ENCODE measurements at places on chromosomes 1 and 21.
A peak's percentile ranks its signal among the peaks of the same experiment; 100 is the strongest.

DNA sequence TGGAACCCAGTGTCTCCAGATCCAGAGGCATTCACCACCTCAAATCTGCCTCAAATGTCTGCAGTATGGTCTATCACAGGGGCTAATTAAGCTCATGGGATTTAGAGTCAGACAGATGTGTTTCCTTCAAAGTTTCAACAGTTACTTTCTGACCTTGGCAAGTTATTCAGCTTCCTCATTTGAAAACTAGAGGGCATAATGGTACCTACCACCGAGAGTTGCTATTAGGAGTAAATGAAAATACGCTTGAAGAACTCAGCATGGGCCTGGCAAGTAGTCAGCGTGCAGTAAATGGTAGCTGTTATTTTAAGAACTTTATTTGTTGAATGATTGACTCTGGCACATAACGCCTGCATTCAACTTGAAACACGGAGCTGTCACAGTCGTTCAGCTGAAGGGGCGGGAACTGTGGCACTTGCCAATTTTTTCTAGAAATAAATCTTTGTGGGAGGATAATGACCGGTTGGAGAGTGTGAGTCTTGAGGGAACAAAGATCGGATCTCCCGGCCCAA, 1.2 kb upstream of the CAP1 start:
- DNase-seq = no peak

DNA sequence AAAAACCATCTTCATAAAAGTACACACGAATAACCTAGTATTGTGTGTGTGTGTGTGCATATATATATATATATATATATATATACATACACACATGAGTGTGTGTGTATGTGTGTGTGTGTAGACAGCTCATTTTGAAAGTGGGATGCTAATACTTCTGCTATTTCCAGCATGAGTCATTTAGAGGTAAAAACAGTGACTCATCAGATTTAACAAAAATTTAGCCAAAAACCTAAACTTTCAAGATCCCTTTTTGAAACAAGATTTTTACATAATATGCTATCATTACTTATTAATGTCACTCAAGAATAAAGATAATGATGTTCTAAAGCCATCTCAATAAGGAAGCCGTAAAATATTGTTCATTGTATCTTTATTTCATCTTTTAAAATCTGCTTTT, 35.6 kb upstream of the ADGRL4 start:
- DNase-seq = no peak

GRCh38 chr1:213982672-213983492, 4.9 kb upstream of the PROX1 start:
- DNase-seq = no peak

DNA sequence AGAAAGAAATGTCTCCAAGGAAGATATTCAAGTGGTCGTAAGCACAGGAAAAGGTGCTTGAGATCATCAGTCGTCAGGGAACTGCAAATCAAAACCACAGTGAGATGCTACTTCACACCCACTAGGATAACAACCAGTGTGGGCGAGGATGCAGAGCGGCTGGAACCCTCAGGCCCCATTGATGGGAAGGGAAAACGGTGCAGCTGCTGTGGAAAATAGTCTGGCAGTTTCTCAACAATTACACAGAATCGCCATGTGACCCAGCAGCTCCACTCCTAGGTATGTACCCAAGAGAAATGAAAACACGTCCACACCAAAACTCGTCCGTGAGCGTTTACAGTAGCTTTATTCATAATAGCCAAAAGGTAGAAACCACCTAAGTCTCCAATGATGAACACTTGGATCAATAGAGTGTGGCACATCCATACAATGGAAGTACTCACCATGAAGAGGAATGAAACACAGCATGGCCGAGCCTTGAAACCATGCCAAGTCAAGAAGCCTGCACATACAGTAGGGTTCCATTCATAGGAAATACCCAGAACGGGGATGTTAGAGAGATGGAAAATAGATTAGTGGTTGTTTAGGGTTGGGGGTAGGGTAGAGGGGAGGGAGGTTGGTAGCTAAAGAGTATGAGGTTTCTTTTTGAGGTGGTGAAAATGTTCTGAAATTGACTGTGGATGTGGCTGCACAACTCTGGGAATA, 6.1 kb downstream of the DFFB start:
- DNase-seq = no peak

- DNase-seq = no peak
These were observed 43.0 kb downstream of the ELAPOR1 start for GRCh38 chr1:109156916-109157385.

DNA sequence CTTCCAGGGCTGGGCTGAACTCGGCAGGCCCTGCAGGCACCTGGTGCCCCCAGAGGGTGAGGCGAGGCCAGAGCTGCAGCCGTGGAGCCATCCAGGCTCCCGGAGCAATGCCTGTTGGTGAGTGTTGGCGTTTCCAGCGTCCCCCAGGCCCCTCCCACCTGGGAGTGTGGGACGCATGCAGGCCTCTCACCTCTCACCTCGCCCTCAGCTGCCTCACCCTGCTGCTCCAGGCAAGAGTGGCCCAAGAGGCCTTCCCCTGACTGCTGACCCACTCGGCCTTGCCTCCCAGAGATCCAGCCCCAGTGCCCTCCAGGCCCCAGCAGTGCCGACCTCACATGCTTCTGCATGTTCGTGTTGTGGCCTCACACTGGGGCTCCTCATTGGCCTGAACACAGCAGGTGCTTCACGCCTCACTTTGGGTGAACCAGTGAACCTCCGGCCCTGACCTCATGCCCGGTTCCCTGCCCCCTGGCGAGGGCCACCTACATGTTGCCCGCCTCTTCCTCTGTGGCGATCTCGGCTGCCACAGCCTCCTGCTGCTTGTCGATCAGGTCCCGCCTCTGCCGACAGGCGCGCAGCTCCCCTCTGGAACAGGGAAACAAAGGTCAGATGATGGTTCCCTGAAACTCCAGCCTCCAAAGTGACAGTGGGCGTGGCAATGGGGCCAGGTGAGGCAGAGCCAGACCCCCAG, 17.0 kb downstream of the CFAP74 start:
- DNase-seq = no peak

GRCh38 chr1:3697810-3698209, 45.5 kb downstream of the TP73 start:
- DNase-seq = no peak

DNA sequence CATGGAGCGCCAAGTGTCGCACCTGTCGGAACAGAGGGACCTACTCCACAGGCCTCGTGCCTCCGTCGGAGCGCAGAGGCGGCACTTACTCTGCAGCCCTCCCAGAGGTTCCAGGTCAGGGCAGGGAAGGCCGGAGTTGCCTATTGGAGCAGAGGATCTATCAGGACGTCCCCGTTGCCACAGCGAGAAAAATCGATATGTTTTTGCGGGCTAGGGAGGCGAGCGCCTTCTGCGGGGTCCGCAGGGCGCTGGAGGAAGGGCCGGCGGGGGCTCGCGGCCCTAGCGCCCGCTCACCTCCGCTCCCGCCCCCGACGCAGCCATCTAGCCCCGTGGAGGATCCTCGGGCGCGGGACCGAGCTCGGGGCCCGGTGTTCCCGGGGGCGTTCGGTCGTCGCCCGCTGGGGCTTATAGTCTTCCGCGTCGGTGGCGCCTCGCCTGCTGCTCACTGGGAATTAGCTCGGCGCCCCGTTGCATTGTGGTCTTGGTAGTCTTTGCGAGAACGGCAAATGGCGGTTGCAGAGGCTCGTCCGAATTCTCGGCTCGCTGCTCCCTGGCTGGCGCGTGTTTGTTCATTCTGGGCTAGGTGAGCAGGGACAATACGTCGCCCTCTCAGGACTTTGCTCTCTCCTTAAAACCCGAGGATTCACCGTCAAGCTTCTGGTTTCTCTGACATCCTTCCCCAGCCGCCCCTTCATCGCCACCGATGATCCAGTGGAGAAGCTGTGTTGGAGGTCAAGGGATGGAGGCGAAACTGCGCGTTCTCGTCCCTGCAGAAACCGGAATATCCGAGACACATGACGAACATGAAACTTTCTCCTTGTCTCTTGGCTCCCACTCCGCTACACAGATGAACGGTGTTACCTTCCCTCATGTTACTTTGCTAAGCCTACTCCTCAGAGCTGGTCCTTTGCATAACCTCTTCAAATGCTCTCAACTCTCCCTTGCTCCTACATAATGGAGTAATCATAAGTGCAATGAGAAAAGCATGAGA, at the start of gene JTB:
JTB (minus strand) TSS at position 425 of the 991 bp plus-strand sequence; CDS start at position 3, 422 bp downstream.
- DNase-seq = peak; percentile 49

- DNase-seq = no peak
These were observed 3.0 kb upstream of the SPATC1L start for GRCh38 chr21:46187261-46187660.

- no peak for DNase-seq
These were observed 48.9 kb downstream of the RHOU start for GRCh38 chr1:228784181-228784580.

DNA sequence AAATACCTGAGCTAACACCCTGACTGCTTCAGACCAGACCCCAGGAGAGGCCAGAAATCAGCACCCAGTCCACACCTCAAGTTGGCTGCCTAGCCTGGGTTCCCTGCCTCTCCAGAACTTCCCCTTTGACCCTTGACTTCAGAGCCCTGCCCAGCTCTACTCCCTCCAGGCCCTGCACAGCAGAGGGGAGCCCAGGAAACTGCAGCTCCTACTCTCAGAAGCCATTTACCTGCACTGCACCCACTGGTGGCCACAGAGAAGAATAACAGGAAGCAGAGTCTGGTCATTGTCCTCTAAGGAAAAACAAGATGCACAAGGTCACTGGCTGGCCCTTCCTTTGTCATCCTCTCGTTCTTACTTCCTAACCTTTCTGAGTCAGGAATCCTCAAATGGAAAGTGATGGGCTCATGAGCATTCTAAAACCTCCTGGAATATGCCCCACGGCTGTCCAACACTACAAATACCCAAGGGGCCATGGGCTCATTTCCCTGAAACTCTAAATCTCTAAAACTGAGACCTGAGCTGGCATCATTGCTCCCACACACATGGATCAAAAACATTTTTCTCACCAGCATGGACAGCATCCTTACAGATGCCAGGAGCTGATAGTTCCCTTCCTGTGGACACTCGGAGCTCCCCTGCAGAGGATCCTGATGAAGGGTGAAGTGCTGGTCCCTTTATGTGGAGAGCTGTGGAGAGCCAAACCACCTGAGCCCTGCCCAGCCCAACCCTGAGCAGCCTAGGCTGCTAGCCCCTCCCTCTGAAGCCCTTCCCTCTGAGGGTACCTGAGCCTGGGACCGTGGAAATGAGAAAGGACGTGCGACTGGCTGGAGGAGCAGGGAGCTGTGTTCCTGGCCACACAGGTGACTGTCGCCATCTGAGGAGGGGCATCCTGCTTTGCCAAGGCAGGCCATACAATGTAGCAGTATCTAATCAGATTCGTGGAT, at the start of gene ITLN2:
ITLN2 (minus strand) TSS at position 652 of the 947 bp plus-strand sequence; CDS start at position 584, 68 bp downstream.
- DNase-seq = no peak

GRCh38 chr21:17576080-17576835, 36.4 kb downstream of the BTG3 start:
- DNase-seq = no peak

DNA sequence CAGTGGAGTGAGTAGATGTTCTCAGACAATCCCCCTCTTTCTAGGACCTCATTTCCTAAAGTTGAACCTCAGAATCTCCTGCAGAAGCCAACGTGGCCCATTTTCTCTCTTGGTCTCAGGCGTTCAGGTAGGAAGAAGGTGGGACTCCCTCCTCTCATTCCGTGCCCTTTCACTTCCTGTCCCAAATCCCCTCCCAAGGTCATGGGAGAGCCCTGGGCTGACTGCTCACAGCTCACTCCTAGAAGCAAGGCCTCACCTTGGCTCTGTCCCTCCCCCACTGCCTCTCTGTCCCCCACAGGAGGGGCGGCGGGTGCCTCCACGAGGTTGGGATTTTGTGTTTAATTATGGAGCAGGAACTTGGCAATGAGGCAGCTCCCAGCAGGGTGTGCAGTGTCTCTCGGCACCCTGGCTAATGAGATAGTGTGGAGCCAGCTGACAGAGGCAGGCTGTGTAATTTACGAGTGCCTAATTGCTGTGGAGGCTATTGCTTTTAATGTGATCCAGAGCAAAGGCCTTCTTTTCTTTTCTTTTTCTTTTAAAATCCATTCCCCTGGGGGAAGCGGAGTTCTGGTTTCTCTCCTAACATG, 9.1 kb upstream of the CDK18 start:
- no peak for DNase-seq

- no peak for DNase-seq
These were observed 4.8 kb downstream of the ARHGEF16 start for GRCh38 chr1:3459051-3459908.

DNA sequence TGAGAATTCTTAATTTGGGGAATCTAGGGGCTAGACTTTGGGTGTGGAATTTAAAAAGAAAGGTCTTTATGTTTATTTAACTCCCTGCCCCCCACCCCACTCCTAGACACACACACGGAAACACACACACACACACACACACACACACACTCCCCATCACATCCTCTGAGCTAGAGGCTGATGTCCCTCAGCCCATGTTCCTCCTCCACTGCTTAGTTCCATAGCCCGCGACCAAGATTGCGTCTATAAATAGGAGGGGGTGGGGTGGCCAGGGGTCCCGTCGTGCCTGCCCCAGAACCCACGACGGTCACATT, 655 bp upstream of the KIRREL1 start:
- no peak for DNase-seq

DNA sequence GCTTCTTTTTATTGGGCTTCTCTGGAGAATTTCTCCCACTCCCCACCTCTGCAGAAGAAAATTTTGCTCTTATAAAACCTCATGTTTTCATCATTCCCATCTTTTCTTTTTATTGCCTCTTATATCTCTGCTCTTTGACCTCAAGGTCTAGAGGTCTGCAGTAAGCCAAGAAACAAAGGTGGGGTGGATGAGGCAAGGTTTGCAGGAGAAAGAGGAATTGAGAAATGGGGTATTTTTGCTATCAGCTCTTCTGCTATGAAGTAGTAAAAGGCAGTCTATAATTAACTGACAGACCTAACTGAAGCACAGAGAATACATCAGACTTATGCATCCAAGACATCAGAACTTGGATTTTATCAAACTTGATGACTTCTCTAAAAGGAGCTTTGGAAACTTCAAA, 22.9 kb downstream of the SYT11 start:
- DNase-seq = no peak

DNA sequence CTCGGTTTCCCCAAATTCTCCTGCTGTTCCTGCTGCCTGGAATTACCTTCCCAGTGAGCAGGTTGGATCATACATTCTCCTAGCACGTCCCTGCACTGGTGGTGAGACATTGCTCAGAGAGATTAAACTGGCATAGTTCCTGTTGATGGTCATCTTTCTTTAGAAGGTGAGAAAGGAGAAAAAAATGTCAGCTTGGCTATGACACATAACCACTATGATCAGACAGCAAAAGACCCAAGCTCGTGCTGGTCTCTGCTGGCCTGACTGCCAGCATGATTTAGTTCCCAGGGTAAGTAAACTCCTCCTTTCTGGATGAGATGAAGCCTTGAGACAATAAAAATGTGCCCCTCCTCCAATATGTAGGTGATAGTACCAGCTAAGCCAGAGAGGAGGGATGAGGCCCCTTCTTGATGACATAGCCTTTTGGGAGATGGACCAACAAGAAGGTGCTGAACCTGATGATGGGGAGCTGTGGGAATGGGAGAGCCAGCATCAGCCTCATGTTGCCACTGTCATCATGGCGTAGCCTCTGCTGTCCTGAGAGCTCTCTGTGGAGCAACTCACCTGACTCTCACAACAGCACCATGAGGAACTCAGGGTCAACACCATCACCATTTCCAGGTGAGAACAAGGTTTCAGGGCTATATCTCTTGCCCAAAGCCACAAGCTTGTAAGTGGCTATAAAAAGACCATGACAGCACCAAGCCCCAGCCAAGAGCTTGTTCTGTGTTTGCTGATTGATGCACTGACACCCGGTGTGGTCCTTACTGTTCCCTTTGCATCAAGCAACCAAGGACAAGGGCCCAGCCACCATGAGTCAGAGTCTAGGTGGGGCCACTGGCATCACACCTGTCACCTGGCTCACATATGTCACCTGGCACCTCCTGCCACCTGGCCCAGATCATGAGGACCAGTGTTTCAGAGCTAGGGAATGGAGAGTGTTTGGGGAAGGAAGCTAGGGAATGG, 200.0 kb downstream of the MATN1 start:
- no peak for DNase-seq

GRCh38 chr1:41918450-41919043, at the start of gene HIVEP3:
Gene HIVEP3 (minus strand): TSS chr1:41918922.
- no peak for DNase-seq

All from hypothalamus (tissue), 51 donors.